ENCODE measurements at places on chromosomes 2 and 18. TPM values are rescaled to one million over a fixed set of nuclear protein-coding genes. Genes with fewer than 3 reads are reported as not detected.

DNA sequence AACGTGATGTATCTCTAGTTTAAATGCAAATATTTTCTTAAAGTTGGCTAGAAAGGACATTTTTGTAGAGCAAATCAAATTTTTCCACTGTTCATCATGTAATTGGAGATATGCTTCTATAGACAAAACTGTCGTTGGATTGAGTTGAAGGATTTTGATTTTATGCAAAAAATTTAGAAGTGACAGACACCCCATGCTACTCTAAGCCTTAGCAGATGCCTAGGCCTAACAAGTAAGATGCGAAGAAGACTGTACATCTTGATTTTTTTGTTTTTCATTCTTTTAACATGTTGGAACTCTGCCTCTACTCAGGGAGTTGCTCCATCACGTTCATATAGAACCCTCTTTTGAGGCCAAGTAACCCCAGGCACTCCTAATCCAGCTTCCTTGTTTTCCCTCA, 331.0 kb downstream of the PARD3B start:
- no peak for DNase-seq

- DNase-seq: no peak
Observed at GRCh38 chr18:26233208-26233607, 7.0 kb downstream of the TAF4B start.

- DNase-seq: no peak
Observed at GRCh38 chr2:136638193-136638592, 127.2 kb upstream of the THSD7B start.

The CNTNAP5 gene
- not detected for polyA plus RNA-seq

GRCh38 chr18:48953104-48953706, 2.4 kb upstream of the SMAD7 start:
- DNase-seq: no peak

DNA sequence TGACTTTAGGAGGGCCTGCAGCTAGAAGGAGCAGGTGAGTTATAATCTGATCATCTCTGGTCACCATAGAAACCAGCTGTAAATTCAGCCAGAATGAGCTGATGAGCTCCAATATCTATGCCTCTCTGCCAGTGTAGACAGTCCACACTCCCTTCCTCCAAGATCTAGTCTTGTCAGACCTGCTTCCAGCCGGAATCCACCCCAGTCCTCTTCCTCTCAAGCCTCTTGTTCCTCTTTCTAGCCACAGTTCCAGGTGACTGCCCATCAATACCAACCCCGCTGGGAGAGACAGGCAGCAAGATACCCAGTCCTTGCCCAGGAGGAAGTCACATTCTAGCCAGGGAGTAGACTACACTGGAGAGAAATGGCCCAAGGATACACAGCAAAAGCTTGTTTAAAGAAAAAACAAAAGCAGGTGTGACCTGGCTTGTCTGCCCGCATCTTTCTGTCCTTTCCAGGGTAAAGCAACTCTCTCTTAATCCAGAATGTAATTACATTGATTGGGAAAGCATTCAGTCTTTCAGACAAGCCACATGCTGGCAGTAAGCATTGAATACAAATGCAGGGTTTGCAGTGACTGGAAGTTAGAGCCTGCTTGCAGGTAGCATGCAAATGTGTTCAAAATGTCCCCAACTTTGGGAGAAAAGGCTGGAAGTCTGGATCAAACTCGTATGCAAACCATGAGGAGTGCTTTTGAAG, 9.0 kb upstream of the SLC35F6 start:
- no peak for DNase-seq

DNA sequence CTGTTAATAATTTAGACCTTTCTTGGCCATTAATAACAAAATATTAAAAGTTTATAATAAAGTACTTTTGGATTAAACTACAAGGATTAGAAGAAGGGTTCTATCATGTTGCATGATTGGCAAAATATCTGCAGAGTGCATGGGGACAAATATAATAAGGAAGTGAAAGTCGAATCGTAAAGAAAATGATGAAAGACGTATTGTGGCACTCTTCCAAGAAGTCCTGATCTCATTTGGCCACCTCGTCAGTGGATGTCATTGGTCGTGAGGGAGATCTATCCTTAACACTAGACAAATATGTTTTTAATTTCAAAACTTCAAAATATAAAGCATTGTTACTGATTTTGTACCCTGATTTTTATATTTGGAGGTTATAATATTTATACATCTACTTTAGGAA, 197.7 kb upstream of the STON1 start:
- peak; percentile 48 for DNase-seq

The LOXHD1 gene
- polyA plus RNA-seq: 0.49 TPM

GRCh38 chr2:185337033-185337432, 401.6 kb upstream of the FSIP2 start:
- no peak for DNase-seq

DNA sequence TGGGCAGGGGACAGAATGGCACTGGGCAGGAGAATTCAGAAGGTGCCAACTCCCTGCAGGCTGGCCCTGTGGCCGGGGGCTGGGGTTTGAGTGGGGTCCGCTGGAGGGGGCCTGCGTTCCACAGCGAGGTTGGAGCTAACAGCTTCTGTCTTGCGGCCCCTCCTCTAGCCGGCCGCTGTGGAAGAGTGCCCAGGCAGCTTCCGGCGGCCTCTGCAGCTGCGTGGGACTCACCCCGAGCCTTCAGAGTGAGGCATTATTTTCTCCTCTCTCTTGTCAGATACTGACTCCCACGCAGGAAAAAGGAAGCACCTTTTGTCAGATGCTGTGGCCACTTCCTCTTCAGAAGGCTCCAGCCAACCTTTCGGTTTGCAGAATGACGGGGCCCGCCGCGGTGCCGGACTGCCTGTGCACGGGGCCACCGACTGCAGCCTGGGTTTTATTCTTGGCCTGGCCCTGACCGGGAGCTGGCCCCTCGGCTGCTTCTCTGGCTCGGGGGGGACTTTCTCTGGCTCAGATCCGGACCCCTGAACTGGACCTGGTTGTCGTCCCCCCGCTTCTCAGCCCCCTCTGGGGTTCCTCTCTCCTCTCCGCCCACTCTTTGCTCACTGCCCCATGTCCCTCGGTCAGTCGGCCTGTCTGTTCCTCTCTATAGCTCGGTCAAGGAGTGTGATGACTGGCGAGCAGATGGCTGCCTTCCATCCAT, 40.1 kb downstream of the ARHGAP25 start:
- DNase-seq: peak; percentile 53

The REG1B gene
- 0.75 TPM for polyA plus RNA-seq

The ALPP gene
- 7.4 TPM for polyA plus RNA-seq

GRCh38 chr2:41020358-41020757, 568.5 kb upstream of the SLC8A1 start:
- no peak for DNase-seq

DNA sequence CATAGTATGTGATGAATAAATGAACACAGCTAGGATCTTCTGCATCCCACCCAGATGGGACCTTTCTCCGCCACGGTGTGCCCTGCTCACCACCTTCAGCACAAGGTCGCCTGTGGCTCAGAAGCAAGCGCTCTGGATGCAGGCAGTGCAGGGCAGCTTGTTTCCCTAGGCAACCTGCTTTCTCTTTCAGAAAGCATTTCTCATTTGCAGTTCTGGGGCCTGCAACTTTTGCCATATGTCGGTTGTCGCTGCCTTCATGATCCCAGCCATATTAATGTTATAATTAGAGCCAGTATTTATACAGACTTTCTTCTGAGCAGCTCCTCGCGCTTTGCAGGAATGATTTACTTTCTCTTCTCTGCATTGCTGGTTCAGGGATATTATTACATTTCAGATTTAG, 692.8 kb downstream of the RNF144A start:
- no peak for DNase-seq

DNA sequence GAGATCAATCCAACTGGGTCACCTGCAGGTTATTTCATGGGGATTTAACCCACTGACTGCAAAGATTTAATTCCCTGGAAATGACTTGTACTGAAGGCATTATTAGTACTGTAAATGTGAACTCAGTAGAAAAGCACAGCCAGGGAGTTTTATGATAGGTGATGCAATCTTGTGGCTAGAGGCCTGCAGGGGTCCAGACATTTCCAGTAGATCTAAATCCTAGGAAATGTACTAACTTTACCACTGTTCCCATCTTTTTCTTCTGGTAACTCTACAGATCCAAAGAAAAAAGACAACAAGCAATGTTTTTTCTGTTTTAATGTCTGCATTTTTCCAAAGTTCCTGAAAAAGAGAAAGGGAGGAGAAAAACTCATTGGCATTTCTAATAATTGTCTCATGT, 500.1 kb downstream of the ARHGAP15 start:
- peak; percentile 23 for DNase-seq

- DNase-seq: no peak
Observed at GRCh38 chr2:150169237-150169629, 318.2 kb downstream of the RND3 start.

The ALPG gene
- 0.76 TPM for polyA plus RNA-seq

The FMNL2 gene
- 31.2 TPM for polyA plus RNA-seq

Data from lung (tissue), 17 donors.